ENCODE measurements at places on chromosomes 13 and 19.

GRCh38 chr13:51714663-51715168, 89.2 kb downstream of the DHRS12 start:
- no peak for DNase-seq

GRCh38 chr13:39600766-39601165, 2.2 kb downstream of the LHFPL6 start:
- DNase-seq: no peak

GRCh38 chr19:746208-746819, 4.6 kb upstream of the MISP start:
- no peak for DNase-seq

DNA sequence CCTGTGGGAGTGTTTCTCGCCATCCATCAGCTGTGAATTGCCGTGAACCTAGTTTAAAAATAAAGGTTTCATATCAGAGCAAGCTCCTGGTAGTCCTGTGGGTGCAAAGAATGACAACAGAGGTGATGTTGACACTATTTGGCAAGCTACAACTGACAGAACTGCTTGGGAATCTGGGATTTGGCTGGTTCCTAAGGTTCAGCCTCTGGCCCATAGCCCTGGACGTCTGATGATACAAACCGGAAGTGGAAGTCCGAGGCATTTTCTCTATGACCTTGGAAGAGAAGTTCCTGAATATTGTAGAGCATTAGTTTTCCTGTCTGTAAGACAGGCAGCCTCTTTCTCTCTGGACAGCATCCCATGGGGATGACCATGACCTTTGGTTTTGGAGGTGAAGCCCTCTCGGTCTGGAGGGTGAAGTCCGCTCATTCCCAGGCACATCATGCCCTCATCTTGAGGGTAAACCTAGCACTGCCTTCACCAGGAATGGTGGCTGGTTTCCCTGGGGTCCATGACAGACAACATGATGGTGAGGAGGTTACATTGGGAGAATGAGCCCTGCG, 29.1 kb downstream of the GATAD2A start:
- peak; percentile 87 for DNase-seq

GRCh38 chr13:33072282-33072681, 56.1 kb downstream of the KL start:
- no peak for DNase-seq

DNA sequence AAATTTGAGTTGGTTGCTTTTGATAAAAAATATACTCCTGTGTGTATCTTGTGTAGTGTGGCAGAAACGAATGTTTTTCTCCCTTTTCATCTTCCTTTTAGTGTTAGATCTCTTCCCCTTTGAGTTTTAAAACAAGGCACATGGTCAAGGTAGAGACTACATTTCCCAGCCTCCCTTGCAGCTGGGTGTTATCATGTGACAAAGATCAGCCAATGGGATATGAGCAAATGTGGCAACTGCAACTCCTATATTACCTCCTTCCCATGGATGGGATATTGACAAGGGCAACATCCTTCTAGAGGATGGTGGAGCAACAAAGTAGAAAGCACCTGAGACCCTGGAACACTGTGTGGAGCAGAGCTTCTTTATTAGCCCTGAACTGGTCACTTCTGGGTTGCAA, 42.4 kb downstream of the ADGRE3 start:
- DNase-seq: no peak

DNA sequence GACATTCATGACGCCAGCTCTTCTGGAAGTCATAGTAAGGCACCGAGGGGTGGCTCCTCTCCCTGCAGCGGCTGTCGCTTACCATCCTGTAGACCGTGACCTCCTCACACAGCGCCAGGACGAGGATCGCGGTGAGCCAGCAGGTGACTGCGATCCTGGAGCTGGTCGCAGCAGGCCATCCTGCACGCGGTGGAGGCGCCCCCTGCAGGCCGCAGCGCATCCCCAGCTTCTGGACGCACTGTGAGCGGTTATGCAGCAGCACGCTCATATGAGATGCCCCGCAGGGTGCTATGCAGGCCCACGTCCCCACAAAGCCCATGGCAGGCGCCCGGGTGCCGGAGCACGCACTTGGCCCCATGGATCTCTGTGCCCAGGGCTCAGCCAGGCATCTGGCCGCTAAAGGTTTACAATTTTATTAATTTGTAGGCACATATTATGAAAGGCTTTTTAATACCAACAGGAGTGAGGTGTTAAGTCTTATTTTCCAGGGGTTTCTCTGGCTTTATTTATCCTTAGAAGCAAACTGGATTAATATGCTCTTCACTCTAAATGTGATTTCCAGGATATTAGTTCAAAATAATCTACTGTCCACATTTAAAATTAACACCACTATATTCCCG, 35.6 kb upstream of the PSPC1 start:
- DNase-seq: no peak

GRCh38 chr13:76516586-76516985, 369.6 kb downstream of the KCTD12 start:
- DNase-seq: no peak

DNA sequence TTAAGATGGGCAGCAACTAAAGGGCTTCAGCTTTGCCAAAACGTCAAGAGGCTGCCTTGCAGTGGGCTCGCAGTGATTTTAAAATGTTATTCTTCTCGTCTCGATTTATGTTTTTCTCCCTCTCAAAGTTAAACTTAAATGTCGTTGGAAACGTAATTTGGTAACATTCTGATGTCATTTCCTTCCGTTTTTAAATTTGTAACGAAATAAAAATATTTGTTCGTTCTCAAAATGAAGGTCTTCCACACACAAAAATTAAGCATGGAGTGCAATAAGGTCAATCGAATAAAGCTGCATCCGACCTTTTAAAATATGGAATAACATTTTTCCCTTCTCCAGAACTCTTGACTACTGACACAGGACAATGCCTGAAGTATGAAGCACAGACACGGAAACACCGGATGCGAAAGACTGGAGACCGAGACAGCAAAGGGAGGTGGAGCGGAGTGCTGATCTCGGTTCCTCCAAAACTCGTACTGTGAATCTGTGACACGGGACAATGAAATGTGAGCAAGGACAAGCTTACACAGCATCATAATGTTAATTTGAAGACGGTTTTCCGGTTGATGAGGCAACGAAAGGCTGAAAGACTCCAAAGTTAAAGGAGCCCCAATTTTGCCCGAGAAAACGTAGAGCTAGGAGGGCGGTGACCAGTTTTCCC, 850 bp downstream of the MTMR6 start:
- DNase-seq: peak; percentile 43

- no peak for DNase-seq
These were observed 20.9 kb downstream of the MAST3 start for GRCh38 chr19:18118420-18119012.

DNA sequence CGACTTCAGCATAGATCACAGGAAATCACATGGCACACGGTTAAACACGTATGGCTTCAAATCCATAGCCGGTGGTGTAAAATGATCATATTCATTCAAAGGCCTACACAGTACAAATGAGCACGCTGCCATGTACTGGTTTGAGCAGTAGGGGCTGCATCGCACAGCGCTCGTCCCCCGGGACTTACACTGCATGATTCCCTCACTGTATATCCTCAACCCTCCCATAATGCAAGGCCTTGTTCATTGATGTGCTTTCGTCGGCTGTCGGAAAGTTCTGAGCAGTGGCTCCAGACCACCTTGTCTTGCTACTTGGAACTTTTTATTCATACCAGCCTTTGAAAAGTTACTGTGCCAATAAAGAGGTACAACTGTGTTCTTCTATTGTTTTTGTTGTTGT, 578.2 kb downstream of the MYO16 start:
- no peak for DNase-seq

- DNase-seq: no peak
These were observed 137.3 kb downstream of the ZIC5 start for GRCh38 chr13:99834246-99834645.

DNA sequence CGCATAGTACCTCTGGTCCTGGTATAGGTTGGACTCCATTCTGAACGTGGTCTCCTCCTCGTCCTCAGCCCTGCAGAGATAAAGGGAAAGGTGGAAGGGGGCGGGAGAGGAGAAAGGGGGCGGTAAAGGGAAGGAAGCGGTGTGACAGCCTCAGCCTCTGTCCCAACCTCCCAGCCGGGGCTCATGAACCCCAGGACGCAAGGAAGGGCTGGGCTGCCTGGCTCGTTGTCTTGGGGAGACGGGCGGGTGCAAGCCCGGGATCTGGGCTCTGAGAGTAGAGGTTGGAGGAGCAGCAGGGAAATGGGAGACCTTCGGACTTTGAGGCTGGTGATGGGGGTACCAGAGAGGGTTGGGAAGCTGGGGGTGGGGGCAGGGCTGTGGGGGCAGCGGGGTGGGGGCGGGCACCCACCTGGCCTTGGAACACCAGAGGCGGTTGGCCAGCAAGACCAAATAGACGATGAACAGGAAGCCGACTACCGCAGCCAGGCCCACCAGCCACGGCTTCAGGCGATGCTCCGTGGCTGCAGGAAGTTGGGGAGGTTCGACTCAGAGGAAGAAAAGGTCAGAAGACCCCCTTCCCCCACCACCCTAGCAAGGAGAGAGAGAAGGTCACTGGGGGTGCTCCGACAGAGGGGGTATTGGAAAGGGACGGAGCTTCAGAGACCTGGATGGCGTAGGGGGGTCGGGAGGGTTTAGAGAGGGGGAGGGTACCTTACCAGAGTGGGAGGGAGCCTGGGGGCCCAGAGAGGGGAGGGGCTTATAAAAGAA, 1.7 kb downstream of the SMIM24 start:
- DNase-seq: no peak

DNA sequence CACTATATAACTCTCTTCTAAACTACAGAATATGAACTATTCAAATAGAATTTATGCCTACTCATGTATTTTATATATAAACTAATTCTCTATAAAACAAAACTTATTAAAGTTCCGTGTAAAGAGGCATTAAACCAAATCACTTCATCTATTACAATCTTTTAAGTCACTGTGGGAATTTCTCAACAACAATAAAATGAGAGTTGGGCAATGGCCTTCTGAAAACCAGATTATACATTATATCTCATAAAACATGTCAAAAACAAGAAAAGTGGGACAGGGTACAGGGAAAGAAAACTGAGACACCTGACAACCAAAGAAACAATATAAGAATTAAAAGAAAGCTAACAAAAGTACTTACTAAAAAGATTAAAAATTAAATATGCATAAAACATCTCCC, 145.2 kb downstream of the DIAPH3 start:
- no peak for DNase-seq

All from AG08395 (cell line).